ENCODE measurements at places on chromosomes 6 and 20.

DNA sequence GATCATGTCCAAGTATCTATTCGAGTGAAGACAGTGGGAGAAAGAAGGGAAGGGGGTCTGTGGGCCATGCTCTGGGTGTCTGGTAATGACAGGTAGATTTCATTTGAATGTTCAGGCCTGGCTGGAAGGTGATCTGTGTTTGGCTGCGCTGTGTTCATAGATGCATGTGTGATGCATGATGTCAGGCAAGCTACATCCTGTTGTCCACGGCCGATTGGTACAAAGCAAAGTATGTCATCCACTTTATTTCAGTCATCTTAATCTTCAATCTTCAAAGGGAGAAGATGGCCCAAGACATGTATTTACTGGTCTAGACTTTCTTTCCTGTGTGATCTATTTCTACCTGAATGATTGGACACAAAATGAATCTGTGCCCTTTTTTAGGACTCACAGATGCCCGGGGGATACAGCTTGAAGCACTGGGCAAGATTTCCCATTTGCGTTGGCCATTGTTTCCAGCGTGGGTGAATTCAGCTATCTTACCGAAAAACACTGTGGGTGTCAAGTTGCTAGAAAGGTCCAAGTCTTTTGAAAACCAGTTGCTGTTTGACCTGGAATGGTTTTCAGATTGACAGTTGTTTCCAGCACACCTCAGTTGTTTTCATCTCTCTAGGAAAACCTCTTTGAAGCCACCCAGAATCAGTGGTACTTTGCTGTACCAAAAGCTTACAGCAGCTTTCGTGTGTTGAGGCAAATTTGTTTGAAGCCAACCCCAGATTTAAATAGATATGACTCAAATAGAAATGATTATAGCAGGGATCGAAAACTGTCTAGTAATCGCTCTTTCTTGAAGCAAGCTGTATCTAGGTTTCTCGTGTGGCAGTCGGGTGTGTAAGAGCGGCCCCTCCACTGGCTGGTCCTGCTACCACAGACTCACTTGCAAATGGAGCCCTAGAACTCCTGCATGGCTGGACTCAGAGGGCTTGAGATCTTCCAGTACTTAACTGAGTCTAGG, 27.2 kb downstream of the DUSP22 start:
- DNase-seq, result no peak

GRCh38 chr20:49568278-49569151, 578 bp upstream of the PTGIS start:
- no peak for DNase-seq

DNA sequence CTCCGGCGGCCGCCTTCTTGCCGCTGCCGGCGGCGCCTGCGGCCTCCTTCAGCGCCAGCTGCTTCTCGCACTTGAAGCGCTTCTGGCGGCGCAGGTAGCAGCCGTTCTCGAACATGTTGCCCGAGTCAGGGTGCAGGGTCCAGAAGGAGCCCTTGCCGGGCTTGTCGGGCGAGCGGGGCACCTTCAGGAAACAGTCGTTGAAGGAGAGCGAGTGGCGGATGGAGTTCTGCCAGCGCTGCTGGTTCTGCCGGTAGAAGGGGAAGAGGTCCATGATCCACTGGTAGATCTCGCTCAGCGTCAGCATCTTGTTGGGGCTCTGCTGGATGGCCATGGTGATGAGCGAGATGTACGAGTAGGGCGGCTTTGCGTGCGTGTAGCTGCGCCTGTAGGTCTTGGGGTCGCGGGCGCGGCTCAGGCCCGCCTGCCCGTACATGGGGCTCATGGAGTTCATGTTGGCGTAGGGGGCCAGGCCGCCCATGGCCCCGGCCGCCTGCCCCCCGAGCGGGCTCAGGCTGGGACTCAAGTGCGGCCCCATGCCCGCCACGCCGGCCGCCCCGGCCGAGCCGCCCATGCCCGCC, 1.9 kb downstream of the FOXA2 start:
- no peak for DNase-seq

- no peak for DNase-seq
Observed at GRCh38 chr20:60270341-60270740, 312.1 kb downstream of the CDH26 start.

DNA sequence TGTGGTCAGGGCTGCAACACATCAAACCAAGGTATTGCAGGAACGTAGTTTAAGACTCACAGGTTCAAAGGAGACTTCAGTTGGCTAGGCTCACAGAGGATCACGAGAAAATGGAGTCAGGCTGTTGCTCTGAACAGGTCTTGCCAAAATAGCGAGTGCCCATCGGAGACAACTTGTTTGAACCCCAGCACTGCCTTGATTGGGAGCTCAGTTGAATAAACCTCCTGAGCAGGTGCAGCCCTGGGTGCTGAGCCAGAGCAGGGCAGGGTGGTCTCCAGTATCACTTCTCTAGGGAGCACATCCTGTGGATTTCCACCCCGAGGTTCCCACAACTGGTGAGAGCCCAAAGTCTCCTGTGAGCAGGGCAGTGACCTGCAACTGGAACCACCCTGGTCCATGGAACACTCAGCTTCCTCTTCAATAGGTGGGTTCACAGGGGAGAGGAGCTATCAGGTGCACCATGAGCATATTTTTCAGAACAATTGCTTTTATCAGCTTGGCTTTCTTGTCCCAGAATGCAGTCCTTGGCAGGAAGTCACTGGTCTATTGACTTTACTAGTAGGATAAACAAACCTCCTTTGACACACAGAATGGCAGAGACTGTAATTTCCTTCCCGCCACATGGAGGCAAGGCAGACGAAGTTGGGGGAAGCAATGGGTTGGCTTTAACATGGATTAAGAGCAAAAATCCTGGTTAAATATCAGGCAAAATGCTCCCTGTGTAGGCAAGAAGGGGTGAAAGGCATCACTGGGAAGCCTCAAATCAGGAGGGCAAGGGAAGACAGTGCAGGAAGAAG, 267.7 kb upstream of the FOXQ1 start:
- no peak for DNase-seq

- DNase-seq, result no peak
Observed at GRCh38 chr6:33628401-33628964, 7.4 kb downstream of the ITPR3 start.

DNA sequence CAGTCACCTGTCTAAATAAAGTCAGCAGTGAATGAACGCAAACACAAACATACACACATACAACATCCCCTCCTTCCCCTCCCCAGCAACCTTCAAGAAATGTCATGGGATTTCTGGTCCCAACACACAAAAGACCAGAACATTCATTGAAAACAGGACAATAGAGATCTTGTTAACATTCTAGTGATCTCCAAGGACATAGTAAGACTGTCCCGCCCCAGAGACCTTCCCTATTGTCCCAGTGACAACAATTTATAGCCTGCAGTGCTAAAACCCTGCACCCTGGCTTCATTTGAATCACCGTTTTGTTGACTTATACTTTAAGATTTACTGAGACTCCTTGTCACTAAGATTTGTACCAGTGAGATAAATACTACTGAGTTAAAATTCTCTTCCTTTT, 143.9 kb upstream of the NOX3 start:
- no peak for DNase-seq

Data from HTR-8/SVneo (cell line).